ENCODE measurements at places on chromosomes 2 and 18.

GRCh38 chr18:43627848-43628530, 350.7 kb upstream of the SYT4 start:
- DNase-seq = no peak

DNA sequence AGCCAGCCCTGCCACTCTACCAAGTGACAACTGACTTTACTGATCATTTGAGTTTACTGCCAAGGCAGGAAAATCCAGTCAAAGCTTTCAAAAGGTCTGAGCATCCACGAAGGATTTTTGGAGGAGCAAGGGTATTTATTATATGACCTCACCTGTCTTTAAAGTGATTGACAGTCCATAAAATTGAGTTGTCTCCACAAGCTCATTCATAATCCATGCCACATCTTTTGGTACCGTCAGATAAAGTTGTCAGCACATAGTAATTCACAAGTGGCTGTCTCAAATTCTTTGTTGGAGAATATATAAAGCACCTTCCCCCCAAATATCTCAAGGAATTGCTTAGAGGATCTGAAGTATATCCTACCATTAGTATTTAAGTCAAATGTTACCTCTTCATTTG, 240.5 kb downstream of the METTL4 start:
- no peak for DNase-seq

DNA sequence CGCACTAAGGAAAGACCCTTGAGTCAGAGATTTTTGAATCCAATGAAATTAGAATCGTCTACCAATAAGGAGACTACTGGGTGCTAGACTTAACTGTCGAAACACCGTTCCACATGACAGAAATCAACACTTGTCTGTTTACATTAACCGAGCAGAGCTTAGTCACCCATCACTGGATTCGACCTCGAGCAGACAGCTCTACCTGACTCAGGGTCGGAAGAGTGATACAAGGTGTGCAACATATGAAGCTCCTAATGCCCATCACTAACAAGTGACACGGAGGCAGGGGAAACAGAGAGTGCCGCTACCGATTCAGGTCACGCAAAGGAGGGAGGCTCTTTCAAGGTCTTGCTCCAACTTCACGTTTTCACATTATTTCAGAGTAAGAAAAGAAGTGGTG, 54.2 kb upstream of the FZD5 start:
- no peak for DNase-seq

DNA sequence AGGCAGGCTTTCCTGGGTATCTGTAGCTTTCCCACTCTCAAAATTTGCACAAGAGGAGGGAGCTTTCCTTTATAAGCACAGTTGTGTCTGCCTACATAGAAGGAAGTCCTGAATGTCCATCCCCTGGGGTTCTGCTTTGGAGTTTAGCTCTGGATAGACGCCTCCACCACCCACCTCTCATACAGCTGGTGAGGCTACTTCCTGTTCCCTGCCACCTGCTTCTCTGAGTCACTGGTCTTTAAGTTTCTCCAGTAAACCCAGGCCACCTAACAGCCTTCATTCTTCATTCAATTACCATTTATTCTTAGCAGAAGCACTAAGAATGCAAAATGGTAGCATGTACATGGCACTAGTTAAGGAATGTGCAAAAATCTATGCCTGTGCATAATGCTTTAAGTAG, 407.8 kb downstream of the CDH2 start:
- DNase-seq = no peak

DNA sequence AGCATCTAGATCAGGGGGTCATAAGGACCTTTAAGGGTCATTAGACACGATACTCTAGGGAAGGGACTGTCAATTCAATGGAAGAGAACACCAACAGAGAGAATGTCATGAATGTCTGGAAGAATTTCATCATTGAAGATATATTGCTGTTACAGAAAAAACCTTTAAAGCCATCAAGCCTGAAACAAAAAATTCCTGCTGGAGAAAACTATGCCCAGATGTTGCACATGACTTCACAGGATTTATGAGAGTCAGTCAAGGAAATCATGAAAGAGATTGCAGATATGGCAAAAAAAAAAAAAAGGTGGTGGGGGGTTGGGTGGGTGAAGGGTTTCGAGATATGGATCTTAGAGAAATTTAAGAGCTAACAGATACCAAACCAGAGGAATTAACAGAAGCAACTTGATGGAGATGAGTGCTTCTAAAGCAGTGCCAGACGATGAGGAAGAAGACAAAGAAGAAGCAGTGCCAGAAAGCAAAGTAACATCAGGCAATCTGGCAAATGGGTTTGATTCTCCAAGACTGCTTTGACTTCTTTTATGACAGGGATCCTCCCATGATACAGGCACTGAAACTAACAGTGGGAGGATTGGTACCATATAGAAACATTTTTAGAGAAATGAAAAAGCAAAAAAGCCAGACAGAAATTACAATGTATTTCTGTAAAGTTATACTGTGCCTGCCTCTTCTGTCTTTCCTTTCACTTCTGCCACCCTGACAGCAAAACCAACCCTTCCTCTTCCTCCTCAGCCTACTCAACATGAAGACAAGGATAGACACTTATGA, 28.5 kb downstream of the MAP4K3 start:
- no peak for DNase-seq

GRCh38 chr2:37549598-37549997, 121.8 kb downstream of the CDC42EP3 start:
- no peak for DNase-seq

DNA sequence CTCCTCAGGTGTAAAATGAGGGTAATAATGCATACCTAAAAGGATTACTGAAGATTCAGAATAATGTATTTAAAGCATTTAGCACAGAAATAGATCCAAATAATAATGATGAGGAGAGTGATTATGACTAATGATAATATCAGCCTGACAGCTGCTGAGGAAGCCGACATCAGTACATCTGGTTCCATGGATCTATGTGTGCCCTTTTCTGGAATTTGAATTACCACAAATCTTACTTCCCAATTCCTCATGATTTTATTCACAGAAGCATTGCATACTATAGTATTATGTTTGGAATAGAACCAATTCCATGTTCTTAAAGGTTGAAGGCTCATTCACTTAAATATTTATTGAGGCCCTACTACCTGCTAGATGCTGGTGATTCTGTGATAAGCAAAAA, 248.9 kb upstream of the THUMPD2 start:
- no peak for DNase-seq

DNA sequence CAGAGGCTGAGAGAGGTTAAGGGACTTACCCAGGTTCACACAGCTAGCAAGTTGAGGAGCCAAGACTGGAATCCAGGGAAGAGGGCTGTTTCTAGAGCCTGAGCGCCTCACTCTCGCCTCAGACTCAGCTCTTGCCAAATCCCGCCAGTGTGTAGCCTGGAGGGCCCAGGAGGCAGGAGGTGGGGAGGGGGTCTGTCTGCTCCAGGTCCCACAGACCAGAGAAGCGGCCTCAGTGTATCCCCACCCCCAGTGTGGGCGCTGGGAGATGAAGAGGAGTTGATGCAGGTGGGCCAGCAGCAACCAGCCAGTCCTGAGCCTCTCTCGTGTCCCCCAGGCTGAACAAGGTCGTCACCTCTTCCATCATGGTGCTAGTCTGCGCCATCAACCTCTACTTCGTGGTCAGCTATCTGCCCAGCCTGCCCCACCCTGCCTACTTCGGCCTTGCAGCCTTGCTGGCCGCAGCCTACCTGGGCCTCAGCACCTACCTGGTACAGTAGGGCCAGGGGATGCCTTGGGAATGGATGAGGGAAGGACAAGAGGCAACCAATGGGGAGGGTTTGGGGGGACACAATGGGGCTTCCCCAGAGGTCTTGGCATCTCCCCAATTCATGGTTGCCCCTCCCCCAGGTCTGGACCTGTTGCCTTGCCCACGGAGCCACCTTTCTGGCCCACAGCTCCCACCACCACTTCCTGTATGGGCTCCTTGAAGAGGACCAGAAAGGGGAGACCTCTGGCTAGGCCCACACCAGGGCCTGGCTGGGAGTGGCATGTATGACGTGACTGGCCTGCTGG, 5.2 kb upstream of the CTDSP1 start:
- no peak for DNase-seq

DNA sequence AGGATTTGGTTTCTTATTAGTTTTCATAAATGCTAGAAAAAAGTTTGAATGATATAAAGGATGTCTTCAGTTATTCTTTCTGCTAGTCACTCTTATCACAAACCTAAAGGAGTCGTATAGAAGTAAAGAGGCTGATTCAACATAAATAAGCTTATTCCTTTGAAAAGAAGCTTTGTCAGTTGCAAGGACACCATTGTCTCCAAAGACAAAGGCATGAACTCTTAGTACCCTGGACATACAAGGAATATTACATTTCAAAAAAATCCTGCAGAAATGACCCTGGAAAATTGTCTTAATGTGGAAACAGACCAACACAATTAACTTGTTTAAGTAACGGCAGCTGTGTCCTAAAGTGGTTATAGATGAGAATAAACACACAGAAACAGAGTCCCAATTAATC, 528.0 kb downstream of the CPS1 start:
- no peak for DNase-seq

DNA sequence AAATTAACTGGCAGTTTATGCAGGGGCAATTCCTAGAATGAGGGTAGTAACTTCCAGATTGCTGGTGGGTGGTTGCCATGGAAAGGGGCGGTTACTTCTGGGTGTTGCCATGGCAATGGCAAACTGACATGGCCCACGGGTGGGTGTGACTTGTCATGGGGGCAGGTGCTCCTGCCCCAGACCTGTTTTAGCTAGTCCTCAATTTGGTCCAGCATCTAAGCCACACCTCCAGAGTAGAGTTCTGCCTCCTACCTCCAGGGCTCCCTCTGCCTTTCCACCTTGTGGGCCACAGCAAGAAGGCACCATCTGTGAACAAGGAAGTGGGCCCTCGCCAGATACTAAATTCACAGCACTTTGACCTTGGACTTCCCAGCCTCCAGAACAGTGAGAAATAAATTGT, 148.7 kb downstream of the TFCP2L1 start:
- no peak for DNase-seq

DNA sequence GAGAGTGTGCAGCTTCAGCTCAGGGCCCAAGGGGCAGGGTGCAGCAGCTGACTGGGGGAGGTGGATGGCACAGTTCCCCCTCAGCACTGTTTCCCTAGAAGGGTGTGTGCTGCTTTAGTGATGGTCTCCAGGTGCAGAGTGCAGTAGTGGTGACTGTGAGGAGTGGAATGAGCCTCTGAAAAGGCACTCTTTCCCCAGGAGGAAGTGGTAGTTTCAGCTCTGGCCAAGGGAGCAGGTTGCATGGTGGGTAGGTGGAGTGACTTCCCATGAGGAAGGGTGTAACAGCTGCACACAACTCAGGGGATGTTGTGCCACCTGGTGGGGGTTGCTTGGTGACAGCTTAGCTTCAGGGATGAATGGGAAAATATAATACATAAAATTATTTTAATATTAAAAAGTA, 251.5 kb upstream of the NXPH2 start:
- DNase-seq = no peak

GRCh38 chr2:158499383-158499782, 42.6 kb downstream of the PKP4 start:
- DNase-seq = no peak

- DNase-seq = no peak
These were observed 6.1 kb downstream of the INO80C start for GRCh38 chr18:35491700-35492077.

DNA sequence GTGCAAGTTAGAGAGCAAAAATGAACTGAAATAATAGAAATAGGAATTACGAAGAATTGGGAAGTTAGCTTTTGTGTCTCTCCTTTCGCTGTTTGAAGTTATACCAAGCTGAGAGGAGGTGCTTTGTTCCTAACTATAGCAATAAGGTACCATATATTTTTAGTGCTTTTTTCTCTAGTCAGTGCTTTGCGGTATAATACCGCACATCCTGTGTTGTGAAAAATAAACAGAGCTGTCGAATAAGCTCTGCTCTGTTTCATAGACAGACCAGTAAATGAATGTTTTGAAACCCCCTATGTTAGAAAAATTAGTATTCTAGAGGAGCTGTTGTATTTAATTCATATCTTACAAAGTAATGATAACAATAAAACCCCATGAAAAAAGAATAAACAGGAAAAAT, 130.8 kb downstream of the MAP4K4 start:
- no peak for DNase-seq

DNA sequence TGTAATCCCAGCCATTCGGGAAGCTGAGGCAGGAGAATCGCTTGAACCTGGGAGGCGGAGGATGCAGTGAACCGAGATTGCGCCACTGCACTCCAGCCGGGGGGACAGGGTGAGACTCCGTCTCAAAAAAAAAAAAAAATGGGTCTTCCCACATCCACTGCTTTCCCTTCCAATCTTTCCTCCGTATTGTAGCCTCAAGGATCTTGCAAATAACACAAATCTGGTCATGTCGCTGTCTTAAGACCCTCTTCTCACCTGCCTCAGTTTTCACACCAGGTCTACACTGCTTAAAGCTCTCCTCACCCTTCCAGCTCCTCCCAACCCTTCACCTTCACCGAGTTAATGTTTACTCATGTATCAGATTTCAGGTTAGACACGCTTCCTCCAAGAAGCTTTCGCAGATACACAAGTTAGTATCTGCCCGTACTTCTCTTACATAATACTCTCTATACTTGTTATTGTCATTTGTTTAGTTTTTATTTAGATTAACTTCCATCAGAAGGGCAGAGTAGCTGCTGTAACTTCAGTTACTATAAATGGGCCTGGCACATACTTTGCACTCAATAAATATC, 1.5 kb downstream of the IER3IP1 start:
- DNase-seq = no peak

DNA sequence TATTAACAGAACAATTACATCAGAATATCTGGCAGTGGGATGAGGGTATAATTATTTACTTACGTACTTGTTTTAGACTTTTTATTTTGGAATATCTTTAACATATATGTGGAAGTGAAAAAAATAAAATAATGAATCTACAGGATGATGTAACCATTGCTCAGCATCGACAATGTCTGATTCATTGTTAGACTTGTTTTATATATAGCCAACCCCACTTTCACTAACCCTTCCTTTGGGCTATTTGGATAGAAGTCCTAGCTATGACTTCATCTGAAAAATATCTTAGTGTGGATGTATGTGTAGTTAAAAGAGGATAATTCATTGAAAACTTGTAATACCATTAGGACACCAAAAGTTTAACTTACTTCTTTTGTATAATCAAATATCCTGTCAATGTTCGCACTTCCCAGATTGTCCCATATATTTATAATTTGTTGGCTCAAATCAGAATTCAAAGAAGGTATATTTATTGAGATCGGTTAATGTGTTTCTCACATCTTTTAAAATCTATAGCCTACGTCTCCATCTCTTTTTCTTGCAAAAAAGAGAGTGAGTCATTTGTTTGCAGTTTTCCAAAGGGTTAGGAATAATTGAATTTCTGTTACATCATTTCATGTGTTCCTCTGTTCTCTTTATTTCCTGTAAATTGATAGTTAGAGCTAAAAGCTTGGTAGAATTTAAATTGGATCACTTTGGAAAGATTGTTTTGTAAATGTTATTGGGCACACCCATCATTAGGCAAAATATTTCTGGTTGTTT, 506.1 kb upstream of the FAM98A start:
- no peak for DNase-seq

GRCh38 chr2:148944536-148944935, 69.5 kb downstream of the KIF5C start:
- no peak for DNase-seq

GRCh38 chr18:40652321-40652720, 1302.7 kb upstream of the PIK3C3 start:
- DNase-seq = no peak

- DNase-seq = no peak
These were observed 52.1 kb upstream of the ANKRD62 start for GRCh38 chr18:12041561-12041960.

- no peak for DNase-seq
These were observed 6.4 kb upstream of the IGFBP2 start for GRCh38 chr2:216626875-216627245.
